GM19239 (cell line): ENCODE measurements at places on chromosomes 6 and 20.

GRCh38 chr6:137589067-137589848 lies 95.1 kb upstream of the OLIG3 start:
- peak; percentile 46 for DNase-seq

DNA sequence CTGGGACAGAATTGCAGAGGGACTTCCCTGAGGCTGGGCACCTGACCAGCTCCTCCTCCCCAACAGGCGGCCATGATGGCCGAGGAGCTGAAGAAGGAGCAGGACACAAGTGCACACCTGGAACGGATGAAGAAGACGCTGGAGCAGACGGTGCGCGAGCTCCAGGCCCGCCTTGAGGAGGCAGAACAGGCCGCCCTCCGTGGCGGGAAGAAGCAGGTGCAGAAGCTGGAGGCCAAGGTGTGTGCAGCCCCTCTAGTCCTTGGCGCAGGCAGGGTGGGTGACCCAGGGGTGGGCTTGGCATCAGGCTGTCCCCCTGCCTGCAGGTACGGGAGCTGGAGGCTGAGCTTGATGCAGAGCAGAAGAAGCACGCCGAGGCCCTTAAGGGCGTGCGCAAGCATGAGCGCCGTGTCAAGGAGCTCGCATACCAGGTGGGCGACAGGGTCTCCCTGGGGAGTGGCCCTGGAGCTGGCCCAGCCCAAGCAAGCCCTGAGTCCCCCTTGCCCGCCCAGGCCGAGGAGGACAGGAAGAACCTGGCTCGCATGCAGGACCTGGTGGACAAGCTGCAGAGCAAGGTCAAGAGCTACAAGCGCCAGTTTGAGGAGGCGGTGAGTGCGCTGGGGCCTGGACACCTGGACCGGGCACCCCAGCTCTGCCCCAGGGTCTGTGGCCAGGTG lies 45.4 kb downstream of the MYH7B start:
- no peak for DNase-seq

GRCh38 chr20:61173961-61174725 lies 77.9 kb upstream of the CDH4 start:
- DNase-seq: no peak

DNA sequence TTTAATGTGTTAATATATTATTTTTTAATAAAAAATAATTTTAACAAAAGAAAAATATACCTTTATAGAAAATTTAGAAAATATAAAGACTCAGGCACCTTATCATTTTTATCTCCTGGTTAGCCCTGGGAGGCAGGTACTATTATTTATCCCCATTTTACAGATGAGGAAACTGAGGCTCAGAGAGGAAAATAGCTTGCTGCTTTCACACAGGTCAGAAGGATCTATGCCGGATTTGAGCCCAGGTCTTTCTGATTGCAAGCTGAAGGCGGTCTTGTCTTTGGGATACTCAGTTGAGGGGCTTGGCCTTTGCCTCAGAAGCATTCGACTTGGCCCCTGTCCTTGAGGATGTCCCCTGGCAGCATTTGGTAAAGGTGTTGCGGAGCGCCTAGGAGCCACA lies 11.5 kb upstream of the OSER1 start:
- no peak for DNase-seq

DNA sequence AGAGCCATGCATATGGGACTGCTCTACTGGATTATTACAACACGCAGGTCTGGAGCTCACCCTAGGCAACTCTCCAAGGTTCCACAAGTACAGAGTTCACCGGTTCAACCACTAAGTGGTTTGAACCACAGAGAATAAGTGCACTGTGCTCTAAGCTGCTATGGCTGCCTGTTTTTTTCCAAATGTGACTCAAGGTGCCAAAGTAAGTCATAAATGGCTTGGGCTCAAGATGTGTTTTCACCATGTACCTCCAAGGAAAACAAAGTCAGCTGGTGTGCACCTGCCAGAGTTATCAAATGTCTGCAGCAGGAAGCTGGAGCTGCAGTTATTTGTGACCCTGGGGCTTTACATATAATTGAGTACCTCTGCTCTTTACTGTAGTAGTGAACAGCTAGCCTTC lies 76.7 kb downstream of the PREP start:
- DNase-seq: no peak

DNA sequence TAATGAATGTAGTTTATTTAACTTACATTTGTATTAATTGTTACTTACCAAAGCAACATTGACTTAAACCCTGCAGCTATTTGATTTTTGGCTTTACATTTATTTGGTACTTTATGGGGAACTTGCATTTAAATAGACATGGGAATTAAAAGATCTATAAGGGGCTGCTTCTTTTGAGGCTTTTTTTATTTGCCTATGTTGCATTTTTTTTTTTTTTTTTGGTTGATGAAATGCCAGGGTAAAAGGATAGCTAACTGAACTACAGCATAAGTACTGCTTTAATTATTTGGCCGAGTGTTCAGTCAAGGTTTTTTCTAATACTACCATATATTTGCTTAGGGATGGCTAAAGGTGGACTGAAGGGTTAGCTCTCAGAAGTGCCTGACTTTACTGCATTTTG lies 62.5 kb upstream of the CDH4 start:
- DNase-seq: no peak

GRCh38 chr20:46580613-46581205 lies 30.3 kb upstream of the OCSTAMP start:
- DNase-seq: no peak

DNA sequence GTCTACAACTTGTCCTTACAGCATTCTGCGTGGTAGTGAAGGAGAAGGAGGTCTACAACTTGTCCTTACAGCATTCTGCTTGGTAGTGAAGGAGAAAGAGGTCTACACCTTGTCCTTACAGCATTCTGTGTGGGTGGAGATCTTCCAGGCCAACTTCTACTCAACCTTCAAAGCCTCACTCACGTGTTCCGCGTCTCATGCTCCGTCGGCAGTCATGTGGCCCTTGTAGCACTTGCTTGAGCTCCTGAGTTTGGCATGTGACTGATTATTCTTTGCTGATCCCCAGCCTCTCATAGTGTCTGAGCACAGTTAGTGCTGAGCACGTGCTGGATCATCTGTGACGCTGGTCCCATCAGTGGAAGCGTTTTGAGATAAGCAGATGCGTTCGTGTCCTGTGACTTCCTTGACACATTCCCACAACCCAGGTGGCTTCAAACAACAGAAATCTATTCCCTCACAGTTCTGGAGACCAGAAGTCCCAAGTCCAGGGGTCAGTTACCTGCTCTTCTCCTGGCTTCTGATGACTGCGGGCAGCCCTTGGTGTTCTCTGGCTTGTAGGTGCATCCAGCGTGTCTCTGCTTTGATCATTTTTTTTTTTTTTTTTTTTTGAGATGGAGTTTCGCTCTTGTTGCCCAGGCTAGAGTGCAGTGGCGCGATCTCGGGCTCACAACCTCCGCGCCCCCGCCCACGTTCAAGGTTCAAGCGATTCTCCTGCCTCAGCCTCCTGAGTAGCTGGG lies 2.6 kb downstream of the SS18L1 start:
- DNase-seq: no peak

DNA sequence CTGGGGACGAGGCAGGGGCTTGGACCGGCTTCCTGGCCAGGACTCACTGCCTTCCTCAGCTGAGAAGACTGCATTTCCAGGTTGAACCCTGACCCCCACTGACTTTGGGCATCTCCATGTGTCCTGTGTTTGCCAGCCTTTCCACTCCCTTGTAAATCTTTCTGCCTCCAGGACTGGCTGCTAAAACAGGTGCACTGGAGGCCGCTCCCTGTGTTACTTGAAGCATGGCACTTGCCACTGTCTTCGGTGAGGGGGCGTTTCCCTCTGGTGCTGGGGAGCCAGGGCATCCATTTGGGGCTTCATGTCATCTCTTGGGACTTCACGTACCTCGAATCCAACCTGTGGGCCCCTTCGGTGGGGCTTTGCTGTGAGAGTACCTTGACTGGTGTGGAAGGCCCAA lies 6.7 kb upstream of the RBM38 start:
- DNase-seq: no peak

DNA sequence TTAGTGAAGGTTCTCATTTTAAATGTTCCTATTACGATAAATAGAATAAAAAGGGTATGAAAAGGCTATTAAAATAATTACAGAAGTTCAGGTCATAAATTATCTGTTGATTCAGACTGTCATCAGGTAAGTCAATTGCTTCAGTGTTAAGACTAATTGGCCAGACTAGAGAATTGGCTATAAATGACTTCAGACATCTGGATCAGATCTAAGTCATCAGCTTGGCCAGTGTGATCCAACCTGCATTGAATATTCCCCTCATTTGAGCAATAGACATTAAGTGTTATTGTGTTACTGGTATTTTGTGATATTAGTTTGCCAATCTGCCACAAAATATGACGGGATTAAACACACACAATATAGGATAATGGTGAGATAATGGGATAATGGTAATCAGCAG lies 377.6 kb upstream of the CITED2 start:
- no peak for DNase-seq

DNA sequence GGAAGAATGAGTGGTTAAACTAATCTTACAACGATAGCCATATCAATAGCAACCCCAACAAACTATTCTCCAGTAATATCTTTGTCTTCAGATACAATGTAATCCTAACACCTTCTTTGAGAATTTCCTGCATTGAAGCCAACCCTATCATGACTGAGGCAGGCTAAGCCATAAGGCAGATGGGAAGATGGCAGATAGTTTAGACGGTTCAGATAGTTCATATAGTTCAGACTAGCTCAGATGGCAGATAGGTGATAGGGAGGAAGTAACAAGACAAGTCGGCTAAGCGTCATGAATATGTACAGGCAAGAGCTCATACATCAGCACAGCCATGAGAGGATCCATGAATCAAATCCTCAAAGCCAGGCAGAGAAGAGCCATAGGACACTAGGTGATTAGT lies 39.1 kb upstream of the BEND6 start:
- DNase-seq: no peak

GRCh38 chr6:113137426-113137825 lies 719.7 kb upstream of the MARCKS start:
- DNase-seq: no peak

GRCh38 chr6:41683523-41684310 lies 45.4 kb downstream of the MDFI start:
- DNase-seq: peak; percentile 92

GRCh38 chr6:154984146-154984545 lies 11.0 kb upstream of the TIAM2 start:
- no peak for DNase-seq

DNA sequence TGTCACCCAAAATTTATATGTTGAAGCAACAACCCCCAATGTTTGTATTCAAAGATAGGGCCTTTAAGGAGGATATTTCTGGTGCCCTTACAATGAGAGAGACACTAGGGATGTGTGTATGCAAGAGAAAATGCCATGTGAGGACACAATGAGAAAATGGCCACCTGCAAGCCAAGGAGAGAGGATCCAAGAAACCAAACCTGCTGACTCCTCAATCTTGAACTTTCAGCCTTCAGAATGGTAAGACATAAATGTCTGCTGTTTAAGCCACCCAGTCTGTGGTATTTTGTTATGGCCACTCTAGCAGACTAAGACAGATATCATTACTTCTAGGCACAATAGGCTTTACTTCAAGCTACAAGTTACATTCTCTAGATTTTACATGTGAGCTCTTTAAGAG lies 1145.1 kb upstream of the MAP3K7 start:
- DNase-seq: no peak

DNA sequence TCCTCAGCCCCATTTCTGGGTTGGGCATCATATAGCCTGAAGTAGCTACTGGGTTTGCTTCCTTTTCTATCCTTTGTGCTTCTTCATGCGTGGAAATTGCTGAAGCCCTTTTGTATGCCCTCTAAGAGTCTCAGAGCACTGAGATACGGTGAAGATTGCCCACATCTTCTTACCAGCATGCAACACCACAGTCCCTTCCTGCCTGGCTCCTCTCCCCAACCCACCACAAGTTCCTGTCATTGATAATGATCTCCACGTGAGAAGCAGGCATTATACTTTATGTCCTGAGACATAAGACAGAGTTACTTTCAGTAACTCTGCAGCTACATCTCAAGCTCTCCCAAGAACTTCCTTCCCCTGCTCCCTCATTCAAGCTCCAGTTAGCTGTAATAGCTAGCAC lies 15.8 kb upstream of the PLCB4 start:
- DNase-seq: no peak

DNA sequence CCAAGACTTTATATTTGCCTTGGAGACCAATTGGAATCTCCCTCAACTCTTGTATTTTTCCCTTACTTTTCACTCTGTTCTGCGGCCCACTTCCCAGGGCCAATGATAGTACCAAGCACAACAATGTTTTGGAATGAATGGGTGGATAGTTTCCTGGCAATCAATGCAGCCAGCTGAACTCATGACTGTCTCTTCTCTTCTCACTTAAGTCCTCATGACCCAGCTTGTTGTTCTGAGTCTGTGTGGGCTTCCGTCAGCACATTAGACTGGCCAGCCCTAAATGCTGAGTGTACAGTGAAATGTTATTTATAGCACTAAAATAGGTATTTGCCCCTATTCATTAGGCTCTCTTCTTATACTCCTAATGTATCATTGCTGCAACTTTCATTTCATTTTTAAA lies 5.6 kb upstream of the MBOAT1 start:
- no peak for DNase-seq

GRCh38 chr6:131134980-131135243 lies 355 bp upstream of the AKAP7 start:
- DNase-seq: no peak

GRCh38 chr20:8187740-8188139 lies 55.7 kb downstream of the PLCB1 start:
- no peak for DNase-seq

DNA sequence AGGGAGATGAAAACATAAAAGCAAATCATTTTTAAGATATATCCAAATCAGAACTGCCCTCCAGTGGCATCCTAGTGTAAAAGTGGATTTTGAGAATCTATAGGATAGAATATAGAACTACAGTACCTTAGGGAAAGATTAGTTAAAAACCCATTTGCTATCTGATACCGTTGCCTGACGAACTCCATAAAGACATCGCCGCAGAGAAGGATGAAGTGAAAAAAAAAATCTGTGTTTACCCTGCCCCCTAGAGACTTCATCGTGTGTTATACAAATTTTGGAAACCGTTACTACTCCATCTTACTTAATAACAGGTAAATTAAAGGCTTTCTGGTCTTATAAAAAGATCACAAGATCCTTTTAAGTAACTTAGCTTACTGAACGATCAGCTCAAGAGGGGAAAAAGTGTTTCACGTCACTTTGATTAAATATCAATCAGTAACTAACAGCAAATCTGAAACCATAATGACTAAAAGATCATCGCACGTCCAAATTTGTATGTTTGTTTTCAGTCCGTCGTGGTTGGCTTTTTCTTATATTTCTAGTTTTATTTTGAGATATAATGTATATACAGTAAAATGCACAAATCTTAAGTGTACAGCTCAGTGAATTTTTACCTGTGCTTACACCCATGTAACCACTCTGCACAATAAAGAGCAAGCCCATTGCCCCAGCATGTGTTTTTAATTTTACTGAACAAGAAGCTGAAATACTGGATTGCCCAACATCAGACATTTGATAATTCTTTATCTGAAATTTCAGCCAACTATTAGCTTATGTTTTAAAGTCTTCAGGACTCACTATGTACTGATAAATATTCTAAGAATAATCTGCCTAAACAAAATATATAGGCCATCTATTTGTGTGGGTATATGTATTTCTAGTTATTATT lies 881 bp upstream of the MCM3 start:
- no peak for DNase-seq

GRCh38 chr20:3686867-3687321 lies 5.1 kb upstream of the ADAM33 start:
- no peak for DNase-seq
